Stimulated activated CD8-positive, alpha-beta memory T cell treated with anti-CD3 and anti-CD28 coated beads, Interleukin-4, amount 100 ng/mL, for 4 hours (primary cell): ENCODE measurements at places on chromosomes 7 and 10.

GRCh38 chr10:83469728-83470331 lies 669.5 kb upstream of the GHITM start:
- DNase-seq: no peak

GRCh38 chr7:51075681-51076580 lies 240.7 kb downstream of the COBL start:
- no peak for DNase-seq

GRCh38 chr7:80635998-80636397 lies 2.4 kb upstream of the CD36 start:
- no peak for DNase-seq

- DNase-seq: no peak
Observed at GRCh38 chr7:8178353-8178752, 83.6 kb downstream of the ICA1 start.

- DNase-seq: no peak
Observed at GRCh38 chr10:25382029-25382810, 207.4 kb downstream of the GPR158 start.

DNA sequence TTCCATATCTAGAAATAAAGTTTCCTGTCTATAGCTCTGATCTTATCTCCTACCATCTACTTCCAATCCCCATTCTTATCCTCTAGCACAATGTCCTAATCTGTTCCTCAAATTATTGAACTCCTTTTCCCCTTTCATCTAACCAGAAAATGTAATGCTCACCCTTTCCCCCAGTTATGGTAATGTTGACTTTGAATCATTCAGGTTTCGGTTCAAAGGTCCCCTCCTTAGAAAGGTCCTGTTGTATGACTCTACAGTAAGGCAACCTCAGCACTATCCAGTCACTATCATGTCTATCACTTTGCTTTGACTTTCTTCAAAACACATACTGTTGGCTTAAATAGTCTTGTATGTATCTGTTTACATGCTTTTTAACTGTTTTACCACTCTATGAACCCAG lies 264.2 kb upstream of the PCDH15 start:
- DNase-seq: no peak

DNA sequence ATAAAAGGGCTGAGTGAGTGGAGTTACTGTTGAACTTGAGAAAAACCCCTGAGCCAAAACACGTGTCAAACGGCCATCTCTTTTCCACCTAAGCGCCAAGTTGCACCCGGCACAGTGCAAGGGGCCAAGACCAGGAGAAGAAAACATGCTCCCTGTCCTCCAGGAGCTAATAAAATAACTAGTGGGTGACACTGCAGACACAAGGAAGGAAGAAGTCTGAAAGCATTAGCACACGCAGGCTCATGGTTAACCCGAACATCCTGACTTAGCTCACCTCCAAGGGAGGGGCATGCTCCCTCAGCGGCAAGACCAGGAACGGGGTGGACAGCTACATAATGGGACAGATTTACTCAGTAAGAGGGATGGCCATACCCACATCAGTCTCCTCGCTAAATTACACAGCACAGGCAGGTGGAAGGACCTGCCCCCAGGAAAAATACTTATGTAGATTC lies 65.0 kb downstream of the PIP4K2A start:
- DNase-seq: no peak

GRCh38 chr10:61100887-61101286 lies 156.9 kb upstream of the RHOBTB1 start:
- no peak for DNase-seq

- DNase-seq: no peak
Observed at GRCh38 chr7:7803715-7804178, 85.3 kb upstream of the RPA3 start.

GRCh38 chr7:24783698-24784097 lies 26.4 kb upstream of the GSDME start:
- no peak for DNase-seq

- no peak for DNase-seq
Observed at GRCh38 chr7:93955304-93955703, 33.8 kb downstream of the GNG11 start.

- no peak for DNase-seq
Observed at GRCh38 chr10:122344741-122345258, 29.7 kb upstream of the PLEKHA1 start.

GRCh38 chr10:112797197-112797596 lies 152.8 kb upstream of the TCF7L2 start:
- DNase-seq: no peak

GRCh38 chr7:24825931-24826661 lies 68.8 kb upstream of the GSDME start:
- no peak for DNase-seq

DNA sequence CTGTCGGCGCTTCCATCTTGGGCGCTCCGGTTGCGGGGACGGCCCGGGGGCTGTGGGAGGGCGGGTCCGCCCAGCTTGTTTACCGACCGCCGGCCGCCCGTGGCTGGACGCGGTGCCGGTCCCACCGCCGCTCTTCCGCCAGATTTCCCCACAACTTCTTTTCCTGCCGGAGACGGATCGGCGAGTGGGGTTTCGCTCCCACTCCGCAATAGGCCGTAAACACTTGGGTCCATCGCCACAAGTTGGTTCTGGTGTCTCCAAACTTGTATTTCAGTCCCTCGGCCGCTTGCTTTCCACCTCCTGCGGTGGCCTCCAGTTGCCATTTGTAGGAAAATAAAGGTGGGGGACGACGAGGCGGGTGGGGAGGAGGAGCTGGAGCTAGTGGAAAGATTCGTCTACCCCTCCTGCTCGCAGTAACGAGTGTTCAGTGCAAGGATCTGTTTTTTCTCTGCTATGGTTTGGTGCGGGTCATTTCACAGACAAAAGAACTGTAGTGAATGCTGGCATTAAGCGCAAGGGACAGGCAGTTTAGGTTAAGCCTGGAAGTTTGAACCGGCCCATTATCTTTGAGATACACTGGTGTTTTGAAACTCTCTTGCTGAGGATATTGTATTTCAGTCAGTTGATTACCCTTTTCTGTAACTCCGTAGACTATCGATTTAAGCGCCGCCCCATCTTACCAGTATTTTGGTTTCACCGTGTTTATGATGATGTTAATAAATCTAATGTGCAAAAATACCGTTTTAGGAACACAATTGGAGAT lies 24.3 kb upstream of the ZRANB1 start:
- DNase-seq: peak; percentile 10

DNA sequence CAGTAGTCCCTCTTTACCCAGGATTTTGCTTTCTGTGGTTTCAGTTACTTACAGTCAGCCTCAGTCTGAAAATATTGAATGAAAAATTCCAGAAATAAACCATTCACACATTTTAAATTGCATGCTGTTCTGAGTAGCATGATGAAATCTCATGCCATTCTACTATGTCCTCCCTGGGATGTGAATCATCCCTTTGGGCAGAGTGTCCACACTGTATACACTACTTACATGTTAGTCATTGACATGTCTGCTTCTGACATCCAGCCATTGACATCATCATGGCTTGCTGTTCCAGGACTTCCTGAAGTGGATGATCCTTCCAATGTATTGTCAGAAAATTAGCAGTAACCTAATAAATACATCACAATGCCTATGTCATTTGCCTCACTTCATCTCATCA lies 34.6 kb upstream of the MALRD1 start:
- DNase-seq: no peak

DNA sequence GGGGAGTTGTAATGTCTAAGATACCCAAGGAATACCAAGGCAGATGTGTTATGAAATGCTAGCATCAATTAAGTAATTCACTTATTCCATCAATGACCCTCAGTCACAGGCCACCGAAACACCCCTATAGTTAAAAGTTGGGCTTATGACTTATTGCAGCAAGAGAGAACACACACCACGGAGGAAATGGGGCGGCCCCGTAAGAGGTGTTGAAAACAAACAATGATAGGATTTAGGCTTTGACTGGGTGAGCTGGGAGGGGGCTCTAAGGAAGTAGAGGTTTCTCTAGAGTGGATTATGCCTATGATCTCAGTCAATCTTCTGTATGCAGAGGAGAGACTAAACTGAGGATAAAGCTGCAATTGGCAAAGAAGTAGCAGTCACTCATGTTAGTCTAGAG lies 45.4 kb upstream of the PRKCQ start:
- DNase-seq: no peak

DNA sequence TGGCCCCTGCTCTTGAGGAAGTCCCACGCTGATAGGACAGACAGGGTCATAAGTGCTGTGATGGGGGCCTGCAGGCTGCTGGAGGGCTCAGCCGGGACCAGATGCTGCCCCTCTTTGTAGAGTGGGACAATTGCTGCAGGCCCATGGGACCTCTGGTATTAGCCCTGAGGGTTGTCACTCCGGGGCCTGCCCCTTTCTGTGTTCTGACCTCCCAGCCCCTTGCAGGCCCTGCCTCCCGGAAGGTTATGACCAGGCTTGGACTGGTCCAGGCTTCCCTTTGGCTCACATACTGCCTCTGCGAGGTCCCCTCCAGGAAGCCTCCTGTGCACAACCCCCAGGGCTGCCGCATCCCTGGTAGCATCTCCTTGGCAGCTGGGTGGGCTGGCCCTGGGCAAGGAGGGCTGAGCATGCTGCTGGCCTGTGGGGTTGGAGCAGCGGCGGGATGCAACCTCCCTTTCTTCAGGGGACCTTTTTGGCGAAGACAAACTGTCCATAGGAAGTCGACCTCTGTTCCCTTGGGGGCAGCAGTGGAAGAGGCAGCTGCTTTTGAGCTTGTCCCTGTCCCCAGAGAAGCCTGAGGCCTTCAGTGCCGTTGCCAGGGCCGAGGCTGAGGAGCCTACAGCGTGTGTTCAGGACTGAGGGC lies 8.8 kb downstream of the LIMK1 start:
- DNase-seq: no peak

- DNase-seq: no peak
Observed at GRCh38 chr7:20797462-20798080, 10.9 kb upstream of the SP8 start.

DNA sequence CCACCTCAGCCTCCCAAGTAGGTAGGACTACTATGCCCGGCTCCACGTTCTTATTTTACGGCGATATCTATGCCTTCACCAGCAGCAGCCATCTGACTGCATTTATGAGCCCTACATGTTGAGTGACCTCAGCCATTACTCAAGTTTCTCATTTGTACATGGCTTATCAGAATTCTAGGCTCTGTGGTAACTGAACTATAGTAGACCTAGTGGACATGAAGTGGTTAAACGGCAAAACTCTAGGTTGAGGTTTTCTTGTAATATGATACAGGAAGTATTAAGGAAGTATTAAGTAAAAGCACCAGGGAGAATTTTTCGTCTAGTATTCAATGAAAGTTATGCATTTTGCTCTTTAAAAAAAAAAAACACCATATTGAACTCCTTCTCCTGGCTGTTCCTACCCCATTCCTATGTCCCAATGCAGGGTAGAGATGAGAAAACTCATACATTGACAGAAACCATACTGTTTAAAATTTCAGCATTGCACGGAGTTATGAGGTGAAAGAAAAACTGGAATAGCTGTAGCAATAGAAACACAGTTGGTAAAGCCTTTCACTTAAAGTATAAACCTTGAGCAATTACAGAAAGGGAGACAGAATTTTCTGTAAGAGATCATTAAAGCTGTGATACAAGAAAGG lies 39.8 kb upstream of the EPC1 start:
- no peak for DNase-seq
